ENCODE measurements at places on chromosomes 3 and 15. TPM values are rescaled to one million over a fixed set of nuclear protein-coding genes. Genes with fewer than 3 reads are reported as not detected.

Gene LTK
- 0.16 TPM for total RNA-seq

- H3K4me3 ChIP-seq: no peak overlapping the region
- no peak overlapping the region for H3K27ac ChIP-seq
- no peaks in the 10 kb centered on the region for H3K27me3 ChIP-seq
- no peaks in the 10 kb centered on the region for H3K4me1 ChIP-seq
Measured at GRCh38 chr15:20344601-20345400, 196.8 kb downstream of the GOLGA6L6 start.

DNA sequence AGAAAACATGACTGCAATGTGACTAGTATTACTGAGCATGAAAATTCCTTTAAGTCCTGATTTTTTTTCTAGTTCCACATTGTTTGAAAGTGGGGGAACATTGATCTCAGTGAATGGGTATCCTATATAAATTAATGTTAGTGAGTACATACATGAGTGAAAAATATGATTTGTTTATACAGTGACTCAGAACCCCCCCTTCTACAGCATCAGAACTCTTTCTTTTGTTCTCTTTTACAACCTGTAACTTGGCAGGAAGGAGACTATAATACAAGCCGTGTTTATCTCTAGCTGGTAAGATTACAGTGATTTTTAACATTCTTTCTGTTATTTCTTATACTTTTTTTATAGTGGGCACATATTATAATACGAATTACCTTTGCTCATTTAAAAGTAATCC is 384.7 kb downstream of the PDCD6IP start:
- no peak overlapping the region for H3K4me3 ChIP-seq
- no peaks in the 10 kb centered on the region for H3K36me3 ChIP-seq
- H3K4me1 ChIP-seq: no peaks in the 10 kb centered on the region
- no peak for DNase-seq

Gene CHRNA7
- 9.5 TPM for total RNA-seq

Gene ZCWPW2
- 0.30 TPM for total RNA-seq

GRCh38 chr3:197847866-197848401 is 56.9 kb downstream of the LRCH3 start:
- H3K27ac ChIP-seq: no peak overlapping the region
- H3K4me1 ChIP-seq: no peaks in the 10 kb centered on the region
- DNase-seq: no peak
- H3K27me3 ChIP-seq: no peaks in the 10 kb centered on the region
- no peak overlapping the region for H3K4me3 ChIP-seq

GRCh38 chr15:29988701-29989100 is 94.1 kb upstream of the GOLGA8J start:
- no peak for DNase-seq
- H3K27me3 ChIP-seq: peaks cover 4% of the 10 kb centered on the region
- H3K4me1 ChIP-seq: peaks cover 10% of the 10 kb centered on the region
- H3K36me3 ChIP-seq: no peaks in the 10 kb centered on the region
- H3K27ac ChIP-seq: no peak overlapping the region
